ENCODE measurements at places on chromosomes 1 and 21. TPM values are rescaled to one million over a fixed set of nuclear protein-coding genes. Genes with fewer than 3 reads are reported as not detected.

The OR2T29 gene
- not detected for polyA plus RNA-seq

The HES4 gene
- 7.9 TPM for polyA plus RNA-seq

The S100A7 gene
- polyA plus RNA-seq, result not detected

The RGSL1 gene
- not detected for polyA plus RNA-seq

The LRRC39 gene
- polyA plus RNA-seq, result 0.48 TPM

The CFAP74 gene
- polyA plus RNA-seq, result 0.21 TPM

The PRAMEF8 gene
- not detected for polyA plus RNA-seq

The GJA5 gene
- polyA plus RNA-seq, result 0.50 TPM

The PAX7 gene
- not detected for polyA plus RNA-seq

The DDAH1 gene
- 29.4 TPM for polyA plus RNA-seq

The MAP3K7CL gene
- 2.4 TPM for polyA plus RNA-seq

- peak; percentile 21 for DNase-seq
These were observed 250.2 kb upstream of the FGGY start for GRCh38 chr1:59046730-59047157.

- no peak for DNase-seq
These were observed 89.2 kb downstream of the SLC35F3 start for GRCh38 chr1:233993651-233994050.

DNA sequence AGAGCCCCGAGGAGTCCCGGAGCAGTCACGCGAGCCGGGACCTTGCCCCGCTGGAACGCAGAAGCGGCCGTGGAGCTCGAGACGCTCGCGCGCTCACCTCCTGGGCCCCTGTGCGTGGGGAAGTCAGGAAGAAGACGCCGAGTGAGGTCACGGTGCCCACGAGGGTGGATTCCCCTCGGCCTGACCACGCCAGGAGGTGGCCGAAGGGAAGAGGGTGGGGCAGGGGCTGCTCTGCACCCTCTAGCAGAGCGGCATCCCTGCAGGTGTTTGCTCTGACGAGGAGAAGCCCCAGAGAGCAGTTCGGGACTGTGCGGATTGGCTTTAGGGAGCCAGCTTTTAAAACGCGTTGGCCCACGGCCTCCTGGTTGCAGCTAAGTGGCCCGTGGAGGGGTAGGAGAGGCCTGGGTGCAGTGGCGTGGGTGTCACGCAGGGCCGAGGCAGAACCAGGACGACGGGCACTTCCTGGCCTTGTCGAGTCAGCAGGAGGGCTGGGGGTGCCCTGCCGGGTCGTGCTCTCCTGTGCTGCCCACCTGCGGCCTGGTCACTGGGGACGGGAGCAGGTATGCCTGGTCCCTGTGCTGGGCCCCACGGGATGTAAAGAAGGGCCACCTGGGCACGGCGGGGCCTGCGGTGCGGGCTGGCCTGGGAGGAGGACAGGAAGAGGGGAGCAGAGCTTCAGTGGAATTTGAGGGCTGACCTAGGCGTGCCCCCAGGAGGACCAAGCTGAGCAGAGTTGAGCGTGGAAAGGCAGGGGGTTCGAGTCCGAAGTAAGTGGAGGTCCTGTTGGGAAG is 1.0 kb downstream of the PDXK start:
- no peak for DNase-seq

- DNase-seq, result peak; percentile 10
These were observed 36.5 kb downstream of the LGALS8 start for GRCh38 chr1:236560213-236560771.

DNA sequence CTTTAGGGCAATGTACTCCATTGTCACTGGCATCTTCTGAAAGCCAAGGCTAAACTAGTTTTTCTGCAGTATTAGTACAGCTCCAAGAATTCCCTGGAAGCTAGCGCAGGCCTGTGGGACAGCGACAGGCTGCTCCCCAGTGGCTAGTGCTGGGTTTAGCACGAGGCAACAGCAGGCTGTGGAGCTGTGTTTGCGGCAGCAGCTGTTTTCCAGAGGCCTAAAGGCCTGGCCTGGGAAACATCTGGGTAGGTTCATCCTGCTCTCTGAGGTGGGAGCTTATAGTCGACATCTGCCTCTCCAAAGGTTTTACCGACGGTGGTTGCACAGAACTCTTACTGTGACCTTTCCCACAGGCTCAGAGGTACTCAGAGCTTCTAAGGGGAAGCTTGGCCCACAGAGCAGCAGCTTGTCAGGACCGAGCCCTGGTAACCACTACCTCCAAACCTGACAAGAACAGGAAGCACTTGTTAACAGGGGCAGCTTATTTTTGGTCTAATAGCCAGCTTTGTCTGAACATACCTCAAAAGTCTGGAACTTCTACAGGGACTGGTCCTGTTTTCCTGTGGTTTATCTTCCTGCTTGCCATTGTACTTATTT is 17.2 kb downstream of the CC2D1B start:
- peak; percentile 82 for DNase-seq

DNA sequence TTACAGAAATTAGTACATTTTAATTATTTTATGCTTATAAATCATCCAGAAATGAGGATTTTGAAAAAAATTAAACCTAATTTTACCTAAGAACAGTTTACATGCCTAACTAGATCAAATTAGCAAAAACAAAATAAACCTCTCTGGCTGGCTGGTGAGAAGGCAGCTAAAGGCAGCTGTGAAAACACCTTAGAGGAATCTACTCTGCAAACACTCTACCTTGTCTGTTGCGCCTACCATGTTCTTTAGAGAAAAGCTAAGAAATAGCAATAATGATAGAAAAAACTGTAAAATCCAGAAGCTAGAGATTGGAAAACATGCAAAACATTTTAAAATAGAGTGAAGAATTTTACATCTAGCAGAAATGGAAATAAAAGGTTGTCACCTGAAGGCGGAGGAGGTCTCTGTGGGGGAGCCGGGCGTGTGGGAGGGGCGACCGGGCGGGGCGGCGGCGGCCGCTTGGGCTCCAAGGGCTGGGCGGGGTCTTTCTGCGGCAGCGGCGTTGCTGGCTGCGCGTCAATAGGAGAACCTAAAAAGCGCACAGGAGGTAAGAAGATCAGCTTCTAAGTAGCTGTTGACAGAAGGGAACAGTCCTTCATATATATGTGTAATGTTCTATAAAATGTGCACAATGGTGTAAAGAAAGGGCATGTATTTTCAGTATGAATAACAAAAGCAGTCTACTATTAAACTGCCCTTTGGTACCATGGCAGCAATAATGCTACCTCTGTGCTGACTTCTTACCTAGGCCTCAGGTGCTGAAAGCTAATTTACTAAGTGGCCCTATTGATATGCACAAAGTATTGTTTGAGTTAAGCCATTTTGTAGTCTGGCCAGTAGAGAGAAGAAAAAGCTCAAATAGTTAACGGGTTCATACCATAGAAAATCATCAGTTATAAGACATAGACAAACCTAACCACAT is 33.3 kb upstream of the CFAP298 start:
- DNase-seq, result peak; percentile 76

DNA sequence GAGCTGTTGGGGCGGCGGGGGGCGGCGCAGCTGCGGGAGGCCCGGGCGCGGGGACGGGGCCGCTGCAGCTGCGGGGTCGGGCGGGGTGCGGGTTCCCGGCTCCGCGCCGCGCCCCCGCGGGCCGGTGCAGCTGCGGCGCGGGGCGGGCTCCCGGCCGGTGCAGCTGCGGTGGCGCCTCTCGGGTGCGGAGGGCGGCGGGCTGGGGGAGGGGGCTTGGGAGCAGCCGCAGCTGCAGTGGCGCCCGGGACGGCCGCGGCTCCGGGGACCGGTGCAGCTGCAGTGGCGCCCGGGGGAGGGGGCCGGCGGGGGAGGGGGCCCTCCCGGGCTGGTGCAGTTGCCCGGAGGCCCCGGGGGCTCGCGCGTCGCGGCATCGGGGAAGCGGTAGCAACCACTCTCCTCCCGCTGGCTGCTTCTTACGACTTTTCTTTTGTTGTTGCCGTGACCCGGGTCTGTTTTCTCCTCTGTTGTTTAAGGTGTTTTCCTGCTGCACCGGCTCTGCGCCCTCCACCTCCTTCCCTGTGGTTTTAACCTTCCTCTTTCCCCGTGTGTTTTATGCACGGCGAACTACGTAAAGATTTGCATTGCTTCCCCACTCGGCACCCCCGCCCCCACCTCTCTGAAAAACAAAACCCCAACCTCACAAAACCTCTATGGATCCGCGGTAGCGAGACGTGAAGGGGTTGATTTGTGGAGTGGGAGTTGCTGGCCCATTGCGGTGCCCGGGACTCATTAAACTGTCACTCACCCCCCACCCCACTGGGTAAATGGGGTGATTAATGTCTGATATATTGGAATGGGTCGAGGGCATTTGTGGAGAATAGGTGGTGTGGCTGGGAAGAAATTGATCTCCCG is 1.7 kb upstream of the ZBTB18 start:
- DNase-seq, result peak; percentile 61

- no peak for DNase-seq
These were observed 16.1 kb downstream of the ENSA start for GRCh38 chr1:150613061-150613920.

GRCh38 chr1:85479491-85479890 is 14.5 kb upstream of the DDAH1 start:
- no peak for DNase-seq

GRCh38 chr1:20371883-20372282 is 81.2 kb downstream of the VWA5B1 start:
- no peak for DNase-seq

GRCh38 chr1:85569737-85570404 is 10.7 kb upstream of the CCN1 start:
- no peak for DNase-seq

DNA sequence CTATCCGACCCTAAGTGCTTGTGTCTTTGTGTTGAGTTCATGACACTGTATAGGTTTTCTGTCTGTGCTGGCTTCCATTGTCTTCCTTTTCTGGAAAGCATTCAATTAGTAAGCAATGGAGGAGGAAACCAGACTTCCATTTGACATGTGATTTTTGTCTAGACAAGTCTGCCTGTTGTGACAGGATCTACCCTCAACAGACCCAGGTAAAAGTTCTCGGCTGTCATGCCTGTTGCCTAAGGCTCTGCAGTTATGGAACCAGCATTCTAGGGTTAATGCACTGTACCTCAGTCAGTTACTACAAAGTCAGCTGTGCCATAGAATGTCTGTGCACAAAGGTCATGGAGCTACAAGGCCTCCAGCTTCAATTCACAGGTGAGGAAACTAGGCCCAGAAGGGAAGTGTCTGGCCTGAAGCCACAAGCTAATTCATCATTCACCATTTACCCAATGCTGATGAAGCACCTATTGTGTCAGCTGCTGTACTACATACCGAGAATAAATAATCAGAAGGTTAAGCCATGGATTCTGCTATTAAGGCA is 72.3 kb downstream of the PLPP3 start:
- DNase-seq, result no peak

- no peak for DNase-seq
These were observed 479.2 kb downstream of the LTN1 start for GRCh38 chr21:28513428-28513827.

DNA sequence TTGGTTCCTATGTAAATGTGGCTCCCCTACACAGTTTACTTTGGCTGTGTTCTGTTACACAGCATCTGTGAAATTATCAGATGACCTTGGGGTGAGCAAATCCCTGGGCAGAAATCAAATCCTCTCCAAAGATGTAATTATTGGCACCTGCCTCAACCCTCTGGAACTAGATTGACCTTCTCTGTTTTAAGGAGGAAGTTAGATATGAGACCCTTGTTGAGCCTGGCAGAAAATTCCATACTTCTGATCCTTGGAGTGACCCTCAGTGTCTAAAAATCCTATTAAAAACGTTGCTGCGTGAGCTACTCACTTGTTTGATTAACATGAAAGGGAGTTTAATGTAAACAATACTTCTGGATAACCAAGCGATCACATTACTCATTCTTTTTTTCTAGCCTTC is 122.0 kb downstream of the CLIC6 start:
- no peak for DNase-seq

Data from GM23338 (cell line).